ENCODE measurements at places on chromosomes 13 and 19. TPM values are rescaled to one million over a fixed set of nuclear protein-coding genes. Genes with fewer than 3 reads are reported as not detected.
A peak's percentile ranks its signal among the peaks of the same experiment; 100 is the strongest.

DNA sequence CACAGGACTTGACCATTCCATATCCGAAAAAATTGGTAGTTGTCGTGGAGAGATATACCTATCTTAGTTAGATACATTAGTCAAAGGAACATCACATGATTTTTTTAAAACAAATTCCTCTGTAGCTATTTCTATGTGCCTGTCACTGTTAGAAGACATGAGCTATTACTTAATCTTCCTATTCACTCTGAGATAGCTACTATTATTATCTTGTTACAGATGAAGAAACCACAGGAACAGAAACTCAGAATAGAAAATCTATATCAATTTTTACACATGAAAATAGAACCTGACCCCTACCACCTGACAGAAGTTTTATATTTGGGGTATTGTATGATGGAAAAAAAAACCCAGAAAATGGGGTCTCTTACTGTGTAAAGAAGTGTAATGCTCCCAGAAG lies 68.9 kb upstream of the TDRD3 start:
- no peak for DNase-seq

Gene GPR12
- polyA plus RNA-seq, result not detected

- no peak for DNase-seq
Measured at GRCh38 chr19:30060531-30061222, 118.6 kb downstream of the URI1 start.

DNA sequence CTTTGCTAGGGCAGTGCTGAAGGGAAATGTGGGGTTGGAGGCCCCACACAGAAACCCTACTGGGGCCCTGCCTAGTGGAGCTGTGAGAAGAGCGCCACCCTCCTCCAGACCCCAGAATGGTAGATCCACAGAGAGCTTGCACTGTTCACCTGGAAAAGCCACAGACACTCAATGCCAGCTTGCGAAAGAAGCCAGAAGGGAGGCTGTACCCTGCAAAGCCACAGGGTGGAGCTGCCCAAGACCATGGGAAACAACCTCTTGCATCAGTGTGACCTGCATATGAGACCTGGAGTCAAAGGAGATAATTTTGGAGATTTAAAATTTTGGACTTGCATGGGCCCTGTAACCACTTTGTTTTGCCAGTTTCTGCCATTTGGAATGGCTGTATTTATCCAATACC lies 615.4 kb upstream of the MIR17HG start:
- DNase-seq, result no peak

- DNase-seq, result no peak
Measured at GRCh38 chr19:38741670-38742069, 2.6 kb downstream of the CAPN12 start.

DNA sequence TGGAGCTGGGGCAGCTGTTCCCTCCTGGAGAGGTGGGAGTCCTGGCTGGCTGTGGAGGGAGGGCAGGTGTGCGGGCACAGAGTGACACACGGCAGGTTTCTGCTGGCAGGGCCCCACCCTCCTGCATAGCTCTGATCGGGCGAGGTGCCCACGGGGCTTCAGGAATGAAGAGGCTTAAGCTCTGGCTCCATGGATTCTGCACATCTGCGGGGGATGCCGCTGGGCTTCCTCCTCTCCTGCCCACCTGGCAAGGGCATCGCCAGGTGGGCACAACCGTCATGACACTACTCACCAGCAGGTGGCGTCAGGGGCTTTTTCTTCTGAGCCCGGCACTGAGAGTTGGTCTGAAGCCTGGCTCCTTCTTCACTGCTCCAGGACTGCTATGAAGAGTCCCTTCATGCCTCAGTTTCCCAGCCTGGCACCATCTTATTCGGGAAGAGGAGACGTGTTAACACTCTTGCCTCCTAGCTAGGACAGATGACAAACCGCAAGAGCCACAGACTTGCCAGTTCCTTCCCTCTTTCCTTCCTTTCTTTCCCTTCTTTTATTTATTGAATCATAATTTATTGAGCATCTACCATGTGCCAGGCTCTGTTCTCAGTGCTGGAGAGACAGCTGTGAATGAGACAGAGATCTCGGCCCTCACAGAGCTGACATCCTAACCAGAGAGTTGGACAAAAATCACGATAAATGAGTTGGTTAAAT lies 15.2 kb upstream of the PAK4 start:
- no peak for DNase-seq

GRCh38 chr13:82356667-82357410 lies 1525.4 kb downstream of the SLITRK1 start:
- DNase-seq, result no peak

DNA sequence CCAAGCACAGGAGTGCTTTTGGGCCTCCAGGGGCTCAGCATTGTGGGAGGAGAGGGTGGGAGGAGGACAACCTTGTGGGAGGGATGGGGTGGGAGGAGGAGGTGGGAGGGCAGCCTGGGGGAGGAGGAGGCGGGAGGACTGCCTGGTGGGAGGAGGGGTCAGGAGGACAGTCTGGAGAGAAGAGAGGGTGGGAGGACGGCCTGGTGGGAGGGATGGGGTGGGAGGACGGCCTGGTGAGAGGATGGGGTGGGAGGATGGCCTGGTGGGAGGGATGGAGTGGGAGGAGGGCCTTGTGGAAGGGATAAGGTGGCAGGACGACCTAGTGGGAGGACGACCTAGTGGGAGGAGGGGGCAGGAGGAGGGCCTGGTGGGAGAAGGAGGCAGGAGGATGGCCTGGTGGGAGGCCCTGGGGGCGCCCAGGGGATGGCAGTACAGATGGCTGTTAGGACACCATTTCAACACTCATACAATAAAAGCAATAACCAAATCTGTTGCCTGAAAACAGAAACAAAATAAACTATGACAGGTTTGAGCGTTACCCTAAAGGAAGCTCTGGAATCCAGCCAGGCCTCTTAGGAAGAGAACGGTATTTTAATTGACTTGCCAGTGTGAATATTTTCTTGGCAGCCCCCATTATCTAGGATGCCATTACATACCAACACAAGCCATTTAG lies 63.7 kb downstream of the CRYL1 start:
- DNase-seq, result no peak

GRCh38 chr19:44112802-44113137 lies 429 bp upstream of the ZNF225 start:
- no peak for DNase-seq

GRCh38 chr19:459724-460511 lies 915 bp downstream of the SHC2 start:
- DNase-seq, result peak; percentile 68

DNA sequence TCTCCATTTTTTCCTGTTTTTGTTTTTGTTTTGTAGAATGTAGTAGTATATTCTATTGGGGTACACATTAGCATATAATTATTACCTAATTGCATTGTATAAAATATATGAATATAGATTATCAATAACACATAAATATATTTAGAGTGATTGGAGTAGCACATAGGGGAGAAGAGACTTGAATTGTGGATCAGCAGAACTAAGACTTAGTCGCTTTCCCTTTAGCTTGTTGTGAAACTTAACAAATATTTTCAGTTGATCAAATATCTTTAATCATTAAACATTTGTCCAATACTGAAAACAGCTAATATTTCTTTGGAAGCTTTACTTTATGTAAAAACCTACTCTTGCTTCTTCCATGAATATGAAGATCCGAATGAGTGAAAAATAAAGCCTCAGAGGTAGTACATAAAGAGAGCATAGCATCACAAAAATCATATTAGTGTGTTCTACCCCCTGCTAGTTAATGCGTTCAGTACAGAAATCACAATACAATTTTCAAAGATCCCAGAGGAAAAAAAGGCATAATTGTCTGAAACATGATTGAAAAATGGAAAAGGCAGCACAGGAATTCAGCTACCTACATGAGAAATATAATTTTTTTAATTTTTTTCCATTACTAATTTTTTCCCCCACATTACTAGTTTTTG lies 1348.0 kb upstream of the PRR20A start:
- no peak for DNase-seq

Gene ZNF526
- polyA plus RNA-seq, result 7.9 TPM

Gene KISS1R
- 0.25 TPM for polyA plus RNA-seq
